NCI-H69 (cell line): ENCODE measurements at places on chromosomes 11 and 22.

- no peak for DNase-seq
Observed at GRCh38 chr22:36377022-36377631, 10.6 kb downstream of the MYH9 start.

GRCh38 chr11:10657308-10658271, 36.0 kb downstream of the IRAG1 start:
- DNase-seq, result no peak

DNA sequence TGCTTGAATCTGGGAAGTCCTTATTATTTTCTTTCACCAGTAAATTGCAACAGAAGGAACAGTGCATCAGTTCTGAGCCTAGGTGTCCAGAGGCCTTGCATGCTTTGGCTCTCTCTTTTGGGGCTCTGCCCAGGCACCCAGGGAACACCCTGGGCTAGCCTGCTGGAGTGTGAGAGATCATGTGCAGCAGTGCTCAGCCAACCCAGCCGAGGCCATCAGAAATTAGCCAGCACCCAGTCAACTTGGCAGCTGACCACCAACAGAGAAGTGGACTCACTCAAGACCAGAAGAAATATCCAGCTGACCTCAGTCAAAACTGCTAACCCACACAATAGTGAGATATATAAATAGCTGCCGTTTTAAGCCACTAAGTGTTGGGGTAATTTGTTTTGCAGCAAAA, 11.2 kb upstream of the P4HA3 start:
- no peak for DNase-seq

DNA sequence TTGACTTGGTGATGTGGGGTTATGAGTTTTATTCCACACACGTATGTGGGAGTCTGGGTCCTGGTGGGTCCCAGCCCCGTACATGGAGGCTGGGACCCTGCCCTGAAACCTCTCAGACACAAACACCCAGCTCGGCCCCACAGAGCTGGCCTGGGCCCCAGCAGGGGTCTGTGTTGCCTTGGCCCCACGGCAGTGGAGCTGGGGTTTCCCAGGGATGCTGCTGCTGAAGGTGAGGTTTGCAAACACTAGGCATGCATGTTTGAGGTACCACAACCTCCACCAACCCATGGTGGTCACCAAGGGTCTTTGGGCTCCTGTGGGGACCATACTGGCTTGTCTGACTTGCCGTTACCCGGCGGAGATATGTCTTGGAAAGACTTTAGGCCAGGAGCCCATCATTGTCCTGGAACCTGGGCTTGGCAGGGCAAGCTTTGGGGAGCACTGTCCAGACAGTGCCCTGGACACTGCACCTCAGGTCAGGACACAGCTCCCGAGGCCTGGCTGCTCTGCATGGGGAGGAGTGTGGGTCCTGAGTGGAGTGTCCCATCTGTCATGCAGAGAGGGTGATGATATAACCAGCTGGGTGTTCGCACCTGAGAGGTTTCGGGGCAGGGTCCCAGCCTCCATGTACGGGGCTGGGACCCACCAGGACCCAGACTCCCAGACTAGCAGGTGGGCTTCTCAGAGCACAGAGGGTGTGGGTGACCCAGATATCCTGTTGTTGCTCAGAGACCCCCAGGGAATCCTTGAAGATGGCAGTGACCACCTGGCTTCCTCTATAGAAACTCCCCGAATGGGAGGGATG, 63.3 kb downstream of the KCNQ1 start:
- no peak for DNase-seq

- DNase-seq, result no peak
Observed at GRCh38 chr22:30574997-30575671, 669 bp upstream of the GAL3ST1 start.
